Fibroblast of skin of abdomen (primary cell): ENCODE measurements at places on chromosomes 3 and 15.

- no peak for DNase-seq
These were observed 322.3 kb upstream of the TBL1XR1 start for GRCh38 chr3:177519588-177519987.

DNA sequence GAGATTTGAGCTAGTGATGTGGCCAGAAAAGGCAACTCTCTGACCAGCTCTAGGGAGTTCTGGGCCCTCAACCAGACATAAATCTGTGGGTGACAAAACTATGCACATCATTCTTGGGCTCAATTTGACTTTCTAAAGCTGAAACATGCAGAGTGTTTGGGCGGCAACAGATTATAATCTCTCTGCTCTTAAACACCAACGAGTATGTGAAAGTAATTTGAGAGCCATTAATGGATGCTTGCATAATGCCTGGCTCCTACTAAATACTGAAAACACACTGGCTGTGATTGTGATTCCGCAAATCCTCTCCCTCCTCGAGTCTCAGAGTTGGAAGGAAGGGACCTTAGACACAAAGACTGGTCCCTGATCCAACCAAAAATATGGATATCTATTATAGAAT lies 186.7 kb downstream of the UACA start:
- peak; percentile 45 for DNase-seq

- DNase-seq, result peak; percentile 33
These were observed 50.6 kb downstream of the GMNC start for GRCh38 chr3:190811775-190812480.

DNA sequence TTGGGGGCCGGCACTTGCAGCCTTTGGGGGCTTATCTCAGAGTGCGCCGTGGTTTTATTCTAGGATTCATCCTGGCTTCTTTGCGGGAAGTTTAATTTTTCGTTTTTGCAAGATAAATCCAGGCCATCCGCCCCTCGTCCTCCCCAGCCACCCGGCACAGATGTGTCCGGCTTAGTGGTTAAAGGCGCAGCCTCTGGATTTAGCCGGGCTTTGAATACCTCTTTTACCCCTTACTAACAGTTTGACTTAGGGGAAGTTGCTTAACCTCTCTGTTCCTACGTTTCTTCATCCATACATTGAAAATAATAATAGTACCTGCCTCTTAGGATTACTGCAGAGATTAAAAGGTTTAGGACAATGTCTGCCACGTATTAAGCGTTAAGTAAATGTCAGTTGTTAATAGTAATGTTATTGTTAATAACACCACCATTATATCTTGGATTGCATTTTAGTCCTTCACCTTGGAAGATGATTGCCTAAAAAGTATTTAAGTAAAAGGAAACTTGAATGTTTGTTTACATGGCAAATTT lies 714 bp downstream of the ECT2 start:
- DNase-seq, result peak; percentile 14

GRCh38 chr3:171480526-171480925 lies 20.3 kb upstream of the TNIK start:
- no peak for DNase-seq

DNA sequence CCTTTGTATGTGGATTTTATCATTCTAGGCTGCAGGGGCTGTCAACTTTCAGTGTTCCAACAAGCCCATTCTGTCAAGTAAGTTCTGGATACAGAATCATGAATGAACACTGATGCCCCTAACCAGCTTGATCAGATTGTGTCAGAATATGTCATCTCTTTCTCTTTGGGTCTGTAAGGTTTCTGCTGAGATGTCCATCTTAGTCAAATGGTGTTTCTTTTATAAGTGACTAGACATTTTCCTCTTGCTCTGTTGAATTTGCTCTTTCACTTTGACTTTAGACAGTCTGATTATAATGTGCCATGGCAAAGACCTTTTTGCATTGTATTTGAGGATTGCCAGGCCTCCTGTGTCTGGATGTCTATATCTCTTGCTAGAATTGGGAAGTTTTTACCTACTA lies 660.9 kb upstream of the CBLB start:
- DNase-seq, result no peak

DNA sequence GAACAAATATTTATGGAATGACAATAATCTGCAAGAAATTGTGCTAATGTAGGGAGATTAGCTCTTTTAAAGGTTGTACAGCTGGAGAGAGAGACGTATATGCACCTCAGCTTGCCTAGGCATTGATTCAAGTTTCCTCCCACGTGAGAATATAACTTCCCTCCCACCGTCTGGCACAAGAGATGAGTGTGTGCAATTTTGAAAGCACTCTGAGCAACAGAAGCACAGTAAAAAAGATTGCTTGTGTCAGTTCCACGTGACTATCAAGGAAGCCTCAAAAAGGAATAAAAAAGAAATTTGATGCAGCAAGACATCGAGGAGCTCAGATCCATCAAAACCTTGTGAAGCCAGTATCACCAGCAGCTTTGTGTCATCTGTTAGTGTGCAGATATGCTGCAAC lies 435.3 kb downstream of the TUSC7 start:
- peak; percentile 63 for DNase-seq

- DNase-seq, result no peak
These were observed 46.1 kb downstream of the MBNL1 start for GRCh38 chr3:152314677-152315353.

GRCh38 chr15:82890338-82890994 lies 62.1 kb downstream of the HOMER2 start:
- peak; percentile 18 for DNase-seq

DNA sequence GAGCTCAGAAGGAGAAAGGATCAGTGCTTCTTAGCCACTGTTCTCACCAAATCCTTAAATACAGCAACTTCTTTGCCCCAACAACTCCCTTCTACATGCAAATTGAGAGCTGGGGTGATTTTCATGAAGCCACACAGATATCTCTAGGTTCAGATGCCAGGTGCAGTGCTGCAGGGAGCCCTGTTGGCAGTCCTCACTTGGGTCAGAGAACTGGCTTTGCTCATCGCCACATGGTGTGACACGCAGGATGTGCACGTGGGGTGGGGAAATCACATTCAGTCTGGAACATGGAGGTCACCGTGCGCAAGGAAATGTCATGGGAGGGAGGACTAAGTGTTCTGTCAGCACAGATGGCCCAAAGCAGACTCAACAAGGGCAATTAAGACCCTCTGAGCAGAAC lies 103.8 kb downstream of the WDR76 start:
- DNase-seq, result no peak

DNA sequence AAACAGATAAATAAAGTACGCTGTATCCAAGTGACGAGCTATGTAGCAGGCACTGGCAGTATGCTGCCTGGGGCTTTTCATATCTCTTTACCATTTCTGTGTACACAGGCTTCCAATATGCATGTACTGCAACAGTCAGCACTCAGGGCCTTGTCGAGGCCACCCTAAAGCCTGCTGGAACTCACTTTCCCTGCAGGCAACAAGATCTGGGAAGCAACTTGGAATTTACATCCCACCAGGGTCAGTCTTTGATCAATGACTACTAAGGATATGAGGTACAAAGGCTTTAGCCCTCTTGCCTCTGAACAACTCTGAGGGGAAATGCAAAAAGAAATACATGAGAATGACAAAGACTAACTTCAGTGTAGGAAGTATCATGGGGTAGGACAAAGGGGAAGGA lies 101.8 kb upstream of the ARL6 start:
- no peak for DNase-seq

- DNase-seq, result peak; percentile 83
These were observed 62.1 kb downstream of the CAPN7 start for GRCh38 chr3:15268033-15268631.

DNA sequence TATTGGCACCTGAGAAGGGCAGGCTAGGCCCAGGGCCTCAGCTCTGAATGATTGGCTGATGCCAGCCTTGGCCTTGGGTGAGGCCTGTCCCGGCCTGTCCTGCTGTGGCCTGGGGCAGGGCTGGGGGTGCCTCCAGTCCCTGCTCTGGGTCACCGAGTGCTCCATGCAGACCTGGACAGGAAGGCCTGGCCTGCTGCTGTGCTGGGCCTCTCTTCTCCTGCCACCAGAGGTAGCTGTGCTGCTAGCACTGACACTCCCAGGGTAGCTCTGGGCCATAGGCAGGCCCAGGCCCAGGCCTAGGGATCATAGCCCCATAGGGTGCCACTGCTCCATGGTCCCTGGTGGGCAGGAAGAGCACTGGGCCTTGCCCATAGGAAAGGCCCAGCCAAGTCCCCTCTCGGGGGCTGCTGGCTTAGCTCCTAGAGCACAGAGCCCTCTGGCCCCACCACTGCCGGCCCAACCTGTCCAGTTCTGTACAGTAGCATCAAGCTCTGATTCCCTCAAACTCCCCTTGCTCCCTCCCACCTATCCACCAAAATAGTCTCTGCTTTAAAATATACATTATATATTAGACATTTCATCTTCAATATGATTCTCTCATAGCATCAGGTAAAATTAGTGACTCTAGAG lies 18.2 kb downstream of the ABTB1 start:
- peak; percentile 66 for DNase-seq

- DNase-seq, result no peak
These were observed 1.1 kb downstream of the IGDCC3 start for GRCh38 chr15:65376767-65377104.

- DNase-seq, result no peak
These were observed 29.6 kb upstream of the MGLL start for GRCh38 chr3:127851899-127852298.

DNA sequence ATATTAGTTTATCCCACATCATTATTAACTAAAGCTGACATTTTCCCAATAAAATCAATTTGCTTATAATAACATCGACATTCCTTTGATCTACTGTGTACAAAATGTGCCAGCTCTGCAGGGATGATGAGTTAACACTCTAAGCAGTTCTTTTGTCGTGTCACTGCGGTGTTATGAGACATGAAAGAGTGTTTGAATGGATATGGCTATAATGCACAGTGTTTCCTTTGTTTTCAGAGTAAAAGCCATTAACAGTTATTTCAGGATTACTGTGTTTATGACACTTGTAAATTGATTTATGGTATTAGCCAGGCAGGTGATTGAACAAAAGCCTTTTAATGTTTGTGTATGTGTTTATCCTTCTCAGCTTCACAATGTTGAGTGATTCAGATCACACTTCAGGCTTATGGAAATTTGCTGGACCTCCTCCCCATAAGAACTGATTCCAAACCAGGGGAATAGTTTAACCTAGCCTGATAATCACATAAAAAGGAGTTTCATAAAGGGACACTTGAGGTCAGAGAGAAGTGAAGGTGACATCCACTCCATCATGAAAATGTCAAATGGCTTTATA lies 115.7 kb downstream of the CHL1 start:
- no peak for DNase-seq

GRCh38 chr3:181488536-181488935 lies 223.2 kb upstream of the SOX2 start:
- DNase-seq, result no peak
